ENCODE measurements at places on chromosomes 16 and 17.

- DNase-seq, result no peak
Measured at GRCh38 chr17:29107084-29107483, 64.1 kb downstream of the PIPOX start.

DNA sequence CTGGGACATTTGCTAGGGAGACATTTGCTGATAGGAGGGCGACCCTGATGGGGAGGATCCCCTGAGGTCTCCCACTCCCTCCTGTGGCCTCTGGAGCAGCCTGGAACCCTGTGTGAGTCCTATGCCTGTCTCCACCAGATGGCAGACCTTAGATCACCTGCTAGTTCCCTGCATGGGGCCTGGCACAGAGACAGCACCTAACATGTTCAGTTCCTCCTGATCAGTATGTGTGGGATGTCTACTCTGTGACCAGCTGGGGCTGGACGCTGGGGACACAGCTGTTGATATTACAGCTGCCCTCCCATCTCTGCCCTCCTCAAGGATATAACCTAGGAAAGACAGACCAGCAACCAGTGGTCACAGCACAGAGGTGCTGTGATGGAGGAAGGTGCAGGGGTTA is 1.1 kb upstream of the ADCY7 start:
- DNase-seq, result no peak

DNA sequence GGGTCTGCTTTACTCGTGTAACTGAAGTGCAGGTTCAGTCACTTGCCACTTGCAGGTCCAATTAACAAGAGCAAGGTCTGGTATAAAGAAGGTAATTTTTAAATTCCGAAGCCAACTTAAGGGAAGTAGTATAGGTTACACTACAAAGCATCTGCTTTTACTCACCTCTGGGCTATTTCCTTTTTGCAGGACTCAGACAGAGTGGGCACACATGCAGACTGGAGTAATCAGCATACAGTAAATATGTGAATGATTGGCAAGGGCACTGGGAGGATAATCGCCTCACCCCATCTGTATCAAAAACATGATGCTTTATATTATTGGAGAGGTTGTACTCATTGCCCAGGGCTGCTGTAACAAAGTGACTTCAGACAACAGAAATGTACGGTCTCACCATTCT is 160.1 kb upstream of the CDH5 start:
- DNase-seq, result no peak

DNA sequence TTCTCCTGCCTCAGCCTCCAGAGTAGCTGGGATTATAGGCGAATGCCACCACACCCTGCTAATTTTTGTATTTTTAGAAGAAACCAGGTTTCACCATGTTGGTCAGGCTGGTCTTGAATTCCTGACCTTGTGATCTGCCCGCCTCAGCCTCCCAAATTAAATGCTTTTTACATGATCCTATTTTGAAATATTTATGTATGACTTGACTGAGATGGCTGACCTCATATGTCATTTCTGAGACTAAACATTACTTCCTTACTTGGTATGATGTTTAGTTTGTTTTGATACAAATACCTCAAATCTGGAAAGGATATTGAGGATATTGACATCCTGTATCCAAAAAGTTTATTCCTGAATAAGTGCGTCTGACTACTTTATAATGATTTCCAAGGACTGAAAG is 11.9 kb downstream of the CALCOCO2 start:
- DNase-seq, result peak; percentile 8

DNA sequence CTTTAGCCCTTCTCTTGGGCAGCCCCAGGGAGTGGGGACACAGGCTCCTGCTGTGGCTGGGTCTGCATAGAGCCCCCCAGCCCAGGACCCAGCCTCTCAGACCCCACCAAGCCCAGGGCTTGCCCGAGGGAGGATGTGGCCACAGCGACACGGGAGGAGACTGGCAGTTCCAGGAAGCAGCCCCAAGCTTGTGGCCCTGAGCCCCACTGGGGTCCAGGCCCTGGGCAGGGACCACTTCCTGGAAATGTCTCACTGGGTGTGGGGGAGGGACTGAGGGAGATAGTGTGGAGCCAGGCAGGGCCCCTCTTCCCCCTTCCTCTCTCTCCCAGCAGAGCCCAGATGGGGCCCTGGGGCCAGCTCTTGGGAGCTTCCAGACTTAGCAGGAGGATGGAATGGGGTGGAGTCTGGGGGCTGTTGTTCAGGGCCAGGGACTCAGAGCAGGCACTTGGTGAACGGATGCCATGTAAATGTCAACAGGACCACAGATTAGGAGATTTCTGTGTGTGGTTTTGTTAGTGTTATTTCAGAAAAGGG is 35.3 kb downstream of the ADGRG5 start:
- no peak for DNase-seq

Data from inflammatory macrophage treated with lipopolysaccharide for 4 hours (primary cell).